Stimulated activated CD4-positive, alpha-beta T cell treated with anti-CD3 and anti-CD28 coated beads, Interleukin-1b, Interleukin-23, amount 100 ng/mL, for 24 hours (primary cell): ENCODE measurements at places on chromosomes 12 and 14.

DNA sequence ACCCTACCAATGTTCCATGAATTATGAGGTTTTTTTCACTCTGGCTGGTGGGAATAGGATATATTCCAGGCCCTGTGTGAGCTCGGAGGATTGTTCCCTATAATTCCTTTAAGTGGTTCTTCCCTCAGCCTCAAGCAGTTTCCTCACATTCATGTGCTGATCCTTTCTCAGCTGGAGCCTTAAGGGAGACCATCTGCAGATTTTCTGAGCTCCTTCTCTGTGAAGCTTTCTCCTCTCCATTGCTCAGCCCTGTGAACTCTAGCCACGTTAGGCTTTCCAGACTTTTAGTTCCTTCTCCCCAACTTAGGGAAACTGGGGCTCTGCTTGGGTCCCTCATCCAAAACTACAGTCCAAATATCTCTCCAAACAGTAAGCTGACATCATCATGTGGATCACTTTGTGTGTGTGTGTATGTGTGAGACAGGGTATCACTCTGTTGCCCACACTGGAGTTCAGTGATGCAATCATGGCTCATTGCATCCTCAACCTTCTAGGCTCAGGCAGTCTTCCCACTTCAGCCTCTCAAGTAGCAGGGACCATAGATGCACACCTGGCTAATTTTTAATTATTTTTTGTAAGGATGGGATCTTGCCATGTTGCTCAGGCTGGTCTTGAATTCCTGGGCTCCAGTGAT is 219.5 kb upstream of the OTX2 start:
- DNase-seq = no peak

GRCh38 chr12:12726555-12727093 is 9.5 kb downstream of the CDKN1B start:
- no peak for DNase-seq

- DNase-seq = no peak
These were observed 46.3 kb downstream of the FLRT2 start for GRCh38 chr14:85576218-85576617.

GRCh38 chr14:61187196-61187905 is 93.8 kb downstream of the TMEM30B start:
- DNase-seq = no peak

DNA sequence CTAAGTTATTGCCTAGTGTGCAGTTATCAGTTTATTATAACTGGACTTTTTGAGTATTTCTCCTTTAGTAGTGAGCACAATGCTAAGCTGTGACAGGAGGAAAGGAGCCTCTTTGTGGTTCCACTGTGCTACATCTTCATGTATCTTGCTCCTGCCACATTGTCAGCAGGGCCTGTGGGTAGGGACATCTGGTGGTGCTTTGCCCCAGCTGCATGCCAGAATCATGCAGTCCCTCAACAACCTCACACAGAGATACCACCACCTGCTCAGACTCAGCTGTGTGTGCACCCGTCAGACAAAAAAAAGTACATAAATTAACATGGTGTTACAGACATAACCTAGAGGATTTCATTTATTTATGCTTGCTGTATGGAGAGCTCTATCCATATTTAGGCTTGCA is 51.1 kb downstream of the MIS18BP1 start:
- no peak for DNase-seq

GRCh38 chr14:91418387-91419043 is 895 bp upstream of the CCDC88C start:
- DNase-seq = peak; percentile 68

GRCh38 chr12:6827437-6827911 is 733 bp upstream of the P3H3 start:
- DNase-seq = peak; percentile 38

- no peak for DNase-seq
These were observed 821.8 kb downstream of the GALC start for GRCh38 chr14:87171141-87171540.

DNA sequence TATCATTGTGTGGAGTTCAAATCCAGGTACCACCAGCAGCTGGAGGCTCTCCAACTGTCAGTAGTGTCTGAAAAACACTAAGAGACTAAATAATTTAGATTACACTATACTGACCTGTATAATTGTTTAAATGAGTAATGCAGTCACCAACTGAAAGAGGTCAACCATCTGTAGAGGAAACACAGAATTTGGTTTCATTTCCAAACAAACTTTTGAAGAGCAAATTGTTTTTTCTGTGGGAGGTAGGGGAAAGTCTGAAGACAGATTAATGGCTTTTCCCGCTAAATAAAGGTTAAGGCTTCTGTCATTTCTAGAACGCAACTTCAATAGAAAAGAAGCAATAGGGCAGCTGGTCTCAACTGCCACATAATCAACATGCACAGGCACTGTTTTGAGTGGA is 462.6 kb downstream of the PRKD1 start:
- DNase-seq = no peak

DNA sequence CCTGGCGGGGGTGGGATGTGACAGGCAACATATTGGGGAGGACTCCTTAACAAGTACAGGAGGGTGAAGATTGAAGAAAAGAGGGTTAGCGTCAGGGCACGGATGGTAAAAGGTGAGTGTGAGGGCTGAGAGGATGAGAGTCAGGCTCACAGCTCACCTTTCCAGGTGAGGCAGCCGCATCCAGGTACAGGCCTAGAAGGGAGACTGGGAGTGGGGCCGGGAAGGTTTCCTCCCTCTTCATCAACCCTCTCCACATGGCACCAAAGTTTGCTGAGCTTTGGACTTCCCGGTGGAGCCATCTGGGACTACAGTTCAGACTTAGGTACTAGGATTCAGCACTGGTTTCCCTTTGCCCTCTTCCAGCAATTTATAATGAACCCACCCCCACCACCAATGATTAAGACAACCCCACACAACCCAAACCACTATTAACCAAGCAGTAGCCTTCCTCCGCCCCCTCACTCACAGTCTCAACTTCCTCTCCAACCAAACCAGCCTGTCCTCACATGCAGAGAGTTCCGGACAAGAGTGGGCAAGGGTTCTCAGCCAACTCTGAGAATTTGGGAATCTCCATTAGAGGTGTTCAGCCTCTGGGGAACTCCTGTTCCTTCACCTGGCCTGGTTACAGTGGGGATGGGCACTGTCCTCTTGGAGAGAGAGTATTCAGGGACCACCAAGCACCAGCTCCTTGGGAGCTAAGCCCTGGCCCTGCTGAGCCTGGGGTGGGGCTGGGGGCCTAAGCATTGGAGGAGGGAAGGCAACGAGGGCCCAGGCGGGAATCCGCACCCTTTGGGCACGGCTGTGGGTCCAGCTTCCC is 2.4 kb upstream of the HOXC4 start:
- DNase-seq = no peak

DNA sequence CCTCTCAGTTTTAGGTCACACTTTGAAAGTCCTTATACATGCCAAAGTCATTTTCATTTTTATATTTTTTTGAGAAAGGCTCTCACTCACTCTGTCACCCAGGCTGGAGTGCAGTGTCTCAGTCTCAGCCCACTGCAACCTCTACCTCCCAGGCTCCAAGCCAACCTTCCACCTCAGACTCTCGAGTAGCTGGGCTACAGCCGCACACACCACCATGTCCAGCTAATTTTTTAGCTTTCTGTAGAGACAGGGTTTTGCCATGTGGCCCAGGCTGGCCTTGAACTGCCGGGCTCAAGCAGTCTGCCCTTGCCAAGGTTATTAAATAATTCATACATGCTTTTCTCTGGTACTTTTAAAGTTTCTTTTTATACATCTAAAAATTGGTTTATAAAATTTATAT is 166.0 kb downstream of the ERC1 start:
- no peak for DNase-seq

- DNase-seq = no peak
These were observed 492.2 kb downstream of the FLRT2 start for GRCh38 chr14:86022031-86022629.

GRCh38 chr12:116620124-116620491 is 60.9 kb downstream of the MAP1LC3B2 start:
- no peak for DNase-seq

DNA sequence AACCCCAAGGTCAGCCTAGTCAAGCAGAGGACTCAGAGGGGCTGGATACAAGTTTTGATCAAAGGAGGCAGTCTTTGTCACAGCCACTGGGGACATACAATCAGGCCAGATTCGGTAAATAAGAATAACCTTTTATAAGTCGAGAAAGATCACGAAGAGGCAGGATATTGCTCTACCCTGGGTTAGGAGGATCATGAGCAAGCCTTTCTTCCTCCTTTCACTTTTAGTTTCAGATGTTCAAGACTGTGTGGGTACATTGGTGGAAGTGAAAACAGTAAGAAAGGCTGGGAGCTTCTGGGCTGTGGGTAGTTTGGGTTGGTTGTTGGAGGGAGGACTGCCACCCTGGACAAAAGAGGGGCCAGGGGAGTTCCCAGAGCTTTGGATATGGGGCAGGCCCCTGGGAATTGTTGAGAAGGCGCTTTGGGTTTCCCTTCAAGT is 127.7 kb downstream of the SNAPC1 start:
- DNase-seq = no peak

DNA sequence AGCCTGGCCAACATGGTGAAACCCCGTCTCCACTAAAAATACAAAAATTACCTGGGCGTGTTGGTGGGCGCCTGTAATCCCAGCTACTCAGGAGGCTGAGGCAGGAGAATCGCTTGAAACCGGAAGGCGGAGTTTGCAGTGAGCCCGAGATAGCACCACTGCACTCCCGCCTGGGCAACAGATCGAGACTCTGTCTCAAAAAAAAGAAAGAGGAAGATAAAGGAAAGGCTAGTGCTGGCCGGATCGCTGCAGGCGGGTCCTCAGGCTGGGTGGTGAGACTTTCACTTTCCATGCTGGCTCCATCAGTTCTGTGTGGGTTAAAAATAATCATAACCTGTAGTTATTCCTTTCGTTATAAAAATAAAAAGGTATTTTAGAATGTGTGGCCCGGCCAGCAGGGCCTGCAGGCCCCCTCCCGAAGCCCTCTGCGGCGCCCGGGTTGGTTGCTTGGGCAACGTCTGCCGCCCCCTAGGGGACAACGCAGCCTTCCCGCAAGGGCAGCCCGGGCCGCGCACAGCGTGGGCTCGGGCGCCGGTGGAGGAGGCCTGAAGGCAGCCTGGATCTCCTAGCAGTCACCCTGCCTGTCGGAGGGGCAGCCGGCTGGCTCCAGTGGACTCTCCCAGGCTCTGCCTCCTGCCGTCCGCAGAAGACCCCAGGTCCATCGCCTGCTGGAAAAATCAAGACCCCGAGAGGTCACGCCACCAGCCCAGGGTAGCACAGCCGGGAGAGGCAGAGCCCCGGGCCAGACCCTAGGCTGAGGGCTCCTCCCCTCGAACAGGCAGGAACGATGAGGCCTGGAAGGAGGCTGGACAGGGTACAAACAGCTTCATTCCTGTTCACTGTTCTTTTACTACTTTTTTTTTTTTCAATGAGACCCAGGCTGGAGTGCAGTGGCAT is 5.0 kb upstream of the SLC25A47 start:
- peak; percentile 43 for DNase-seq

- DNase-seq = no peak
These were observed 55.0 kb upstream of the TMTC1 start for GRCh38 chr12:29838768-29839167.

DNA sequence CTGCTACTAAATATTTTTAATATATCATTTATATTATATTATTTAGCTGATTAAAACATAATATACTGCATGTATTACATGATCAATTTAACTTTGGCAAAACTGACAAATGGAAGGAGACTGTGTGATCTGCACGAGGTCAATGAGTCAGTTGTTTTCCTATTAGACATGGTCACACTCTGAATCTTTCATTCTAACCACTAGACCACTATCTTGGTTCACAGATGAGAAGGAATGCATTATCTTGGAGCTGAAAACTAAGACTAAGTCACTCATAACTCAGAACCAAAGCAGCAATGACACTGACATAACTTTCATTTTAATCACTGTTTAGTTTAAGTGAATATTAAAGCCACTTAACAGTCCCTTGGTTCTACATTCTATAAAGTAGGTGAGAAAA is 37.4 kb downstream of the GNPTAB start:
- no peak for DNase-seq

DNA sequence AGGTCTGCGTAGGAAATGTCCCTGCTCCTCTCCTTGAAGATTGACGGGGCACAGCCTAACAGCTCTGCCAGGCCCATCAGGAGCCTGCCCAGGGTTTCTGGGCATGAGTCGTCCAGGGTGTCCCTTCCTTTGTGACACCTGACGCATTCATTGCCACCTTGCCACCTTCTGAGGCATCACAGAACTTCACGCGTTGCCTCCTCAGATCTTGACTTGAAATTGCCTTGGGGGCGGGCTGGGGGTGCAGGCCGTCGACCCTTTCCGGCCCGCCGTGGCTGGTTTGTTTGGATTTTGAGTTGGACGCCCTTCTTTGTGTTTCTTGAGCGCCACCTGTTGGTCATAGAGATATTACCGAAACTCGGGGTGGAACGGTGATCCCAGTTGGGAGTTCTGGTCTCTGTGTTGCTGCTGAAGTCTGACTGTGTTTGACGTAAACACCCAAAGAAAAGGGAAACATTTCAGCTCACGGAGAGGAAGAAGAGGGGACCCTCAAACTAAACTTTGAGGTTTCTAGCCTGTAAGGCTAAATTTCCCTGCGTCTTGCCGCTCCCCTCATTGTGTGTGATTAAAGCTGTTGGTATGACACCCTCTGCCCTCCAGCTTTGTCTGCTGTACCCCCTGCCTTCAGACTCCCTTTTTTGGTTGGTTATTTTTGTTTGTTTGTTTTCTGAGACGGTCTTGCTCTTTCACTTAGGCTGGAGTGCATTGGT is 44.6 kb downstream of the MLXIP start:
- DNase-seq = peak; percentile 53

DNA sequence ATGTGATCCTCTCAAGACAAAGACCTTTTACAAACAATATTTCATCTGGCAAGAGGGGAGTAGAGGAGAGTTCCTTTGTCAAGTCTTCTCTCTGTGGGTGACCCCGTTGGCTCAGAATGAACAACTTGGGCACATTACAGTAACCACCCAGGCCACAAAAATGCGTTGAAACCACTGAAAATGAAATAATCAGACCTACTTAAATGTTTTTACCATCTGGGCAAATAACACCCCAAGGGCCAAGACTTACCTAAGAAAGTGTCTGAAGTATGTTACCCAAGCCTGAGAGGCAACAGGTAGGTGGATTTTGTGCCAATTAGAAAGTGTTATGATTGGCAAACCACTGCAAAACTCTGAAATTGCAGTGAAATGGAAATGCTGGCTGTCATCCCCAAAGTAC is 1.3 kb downstream of the TC2N start:
- DNase-seq = no peak

DNA sequence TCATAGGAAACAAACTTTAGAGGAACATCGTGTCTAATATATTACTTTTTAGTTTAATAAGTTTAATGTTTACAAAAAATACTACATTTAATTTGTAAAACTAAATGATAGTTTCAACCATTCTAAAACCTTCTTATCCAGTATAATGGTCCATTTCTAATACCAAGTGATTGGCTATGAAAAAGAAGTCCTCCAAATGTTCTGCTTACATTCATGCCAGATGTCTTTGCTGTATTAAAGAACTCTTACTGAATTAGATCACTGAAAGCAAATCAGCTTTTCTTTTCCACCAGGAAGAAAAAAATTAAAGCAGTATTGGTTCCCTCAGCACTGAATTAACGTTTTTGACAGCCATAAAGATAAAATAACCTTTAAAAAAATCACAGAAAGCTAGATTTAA is 3.7 kb downstream of the NOVA1 start:
- no peak for DNase-seq

- no peak for DNase-seq
These were observed 62.5 kb downstream of the ETNK1 start for GRCh38 chr12:22687361-22688076.

GRCh38 chr12:69879007-69879960 is 54.3 kb downstream of the MYRFL start:
- DNase-seq = peak; percentile 43

- DNase-seq = no peak
These were observed 1.5 kb downstream of the PLEKHA5 start for GRCh38 chr12:19131025-19131444.

- no peak for DNase-seq
These were observed 49.1 kb downstream of the B4GALNT3 start for GRCh38 chr12:508795-509194.
